ENCODE measurements at places on chromosomes 3 and 15. TPM values are rescaled to one million over a fixed set of nuclear protein-coding genes. Genes with fewer than 3 reads are reported as not detected.

The ADGRG7 gene
- total RNA-seq, result not detected

The CCDC9B gene
- total RNA-seq, result 14.1 TPM

The ZNF860 gene
- total RNA-seq, result 4.2 TPM

The ANKUB1 gene
- total RNA-seq, result not detected

The TTC21A gene
- total RNA-seq, result 16.1 TPM

The ERICH6 gene
- total RNA-seq, result 0.48 TPM
